ENCODE measurements at places on chromosomes 6 and 20.

GRCh38 chr6:17361013-17361412 lies 32.4 kb upstream of the CAP2 start:
- no peaks in the 10 kb centered on the region for H3K36me3 ChIP-seq
- no peak overlapping the region for H3K27ac ChIP-seq
- no peaks in the 10 kb centered on the region for H3K4me1 ChIP-seq
- no peak for DNase-seq
- H3K4me3 ChIP-seq = no peak overlapping the region

- H3K27ac ChIP-seq = no peak overlapping the region
- no peaks in the 10 kb centered on the region for H3K27me3 ChIP-seq
- no peak overlapping the region for H3K4me3 ChIP-seq
- H3K4me1 ChIP-seq = peaks cover 55% of the 10 kb centered on the region
- DNase-seq = no peak
- H3K36me3 ChIP-seq = no peaks in the 10 kb centered on the region
Measured at GRCh38 chr6:163408352-163408991, 6.0 kb upstream of the QKI start.

DNA sequence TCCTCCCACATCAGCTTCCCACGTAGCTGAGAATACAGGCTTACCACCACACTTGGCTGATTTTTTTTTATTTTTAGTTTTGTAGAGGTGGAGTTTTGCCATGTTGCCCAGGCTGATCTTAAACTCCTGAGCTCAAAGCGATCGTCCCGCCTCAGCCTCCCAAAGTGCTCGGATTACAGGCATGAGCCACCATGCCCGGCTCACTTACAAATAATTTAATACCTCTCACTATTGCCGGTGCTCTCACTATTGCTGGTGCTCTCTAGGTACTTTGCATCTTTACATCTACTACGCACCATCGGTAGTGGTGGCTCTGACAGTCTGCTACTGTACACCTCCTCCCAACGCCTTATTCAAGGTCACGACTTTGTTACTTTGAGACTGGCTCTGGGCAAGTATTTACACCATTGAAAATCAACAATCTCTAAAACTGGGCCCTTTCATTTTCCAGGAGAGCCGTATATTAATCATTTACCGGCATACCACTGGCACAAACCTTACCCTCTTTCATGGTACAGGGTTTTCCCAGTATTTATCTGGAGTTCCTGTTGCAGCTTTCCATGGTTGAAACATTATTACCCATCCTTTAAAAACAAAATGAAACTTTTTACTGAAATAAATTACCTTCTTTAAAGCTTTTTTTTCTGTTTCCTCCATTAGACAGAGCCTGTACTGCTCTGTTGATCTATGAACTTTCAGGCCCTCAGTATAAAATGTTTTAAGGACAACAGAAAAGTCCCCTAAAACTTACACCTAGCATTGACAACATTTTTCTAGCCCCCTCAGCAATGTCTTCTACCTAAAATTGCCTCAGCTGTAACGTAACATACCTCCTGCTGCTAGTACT lies 259.6 kb upstream of the PLCB4 start:
- no peaks in the 10 kb centered on the region for H3K4me1 ChIP-seq
- H3K4me3 ChIP-seq = no peak overlapping the region
- no peak overlapping the region for H3K27ac ChIP-seq
- H3K27me3 ChIP-seq = no peaks in the 10 kb centered on the region
- DNase-seq = no peak

GRCh38 chr6:105592329-105592728 lies 189.4 kb upstream of the PREP start:
- H3K36me3 ChIP-seq = no peaks in the 10 kb centered on the region
- no peak for DNase-seq
- peaks cover 34% of the 10 kb centered on the region for H3K4me1 ChIP-seq
- H3K27me3 ChIP-seq = no peaks in the 10 kb centered on the region
- H3K4me3 ChIP-seq = no peak overlapping the region

GRCh38 chr6:135630789-135631376 lies 133.3 kb upstream of the AHI1 start:
- H3K4me3 ChIP-seq = no peak overlapping the region
- no peaks in the 10 kb centered on the region for H3K4me1 ChIP-seq
- DNase-seq = no peak
- no peak overlapping the region for H3K27ac ChIP-seq
- no peaks in the 10 kb centered on the region for H3K27me3 ChIP-seq
- H3K36me3 ChIP-seq = no peaks in the 10 kb centered on the region

DNA sequence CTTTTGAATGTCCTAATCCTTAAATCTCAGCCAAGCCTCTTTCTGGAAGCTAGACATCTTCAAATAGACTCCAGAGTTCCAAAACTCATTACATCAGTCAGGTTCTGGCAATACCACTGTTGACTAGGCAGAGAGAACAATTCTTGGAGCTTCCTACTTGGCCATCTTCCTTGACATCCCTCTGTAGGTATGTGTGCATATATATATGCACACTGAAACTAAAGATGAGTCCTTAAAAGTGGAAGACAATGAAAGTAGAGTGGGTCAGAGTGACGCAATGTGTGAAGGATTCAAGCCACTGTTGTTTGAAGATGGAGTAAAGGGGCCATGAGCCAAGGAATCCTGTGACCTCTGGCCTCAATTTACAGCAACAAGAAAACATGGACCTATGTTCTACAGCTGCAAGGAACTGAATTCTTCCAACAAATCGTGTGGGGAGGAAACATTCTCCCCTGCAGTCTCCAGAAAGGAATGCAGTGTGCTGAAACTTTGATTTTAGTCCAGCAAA lies 18.7 kb upstream of the DUSP22 start:
- H3K27ac ChIP-seq = no peak overlapping the region
- peaks cover 21% of the 10 kb centered on the region for H3K4me1 ChIP-seq
- H3K4me3 ChIP-seq = no peak overlapping the region
- no peaks in the 10 kb centered on the region for H3K36me3 ChIP-seq

DNA sequence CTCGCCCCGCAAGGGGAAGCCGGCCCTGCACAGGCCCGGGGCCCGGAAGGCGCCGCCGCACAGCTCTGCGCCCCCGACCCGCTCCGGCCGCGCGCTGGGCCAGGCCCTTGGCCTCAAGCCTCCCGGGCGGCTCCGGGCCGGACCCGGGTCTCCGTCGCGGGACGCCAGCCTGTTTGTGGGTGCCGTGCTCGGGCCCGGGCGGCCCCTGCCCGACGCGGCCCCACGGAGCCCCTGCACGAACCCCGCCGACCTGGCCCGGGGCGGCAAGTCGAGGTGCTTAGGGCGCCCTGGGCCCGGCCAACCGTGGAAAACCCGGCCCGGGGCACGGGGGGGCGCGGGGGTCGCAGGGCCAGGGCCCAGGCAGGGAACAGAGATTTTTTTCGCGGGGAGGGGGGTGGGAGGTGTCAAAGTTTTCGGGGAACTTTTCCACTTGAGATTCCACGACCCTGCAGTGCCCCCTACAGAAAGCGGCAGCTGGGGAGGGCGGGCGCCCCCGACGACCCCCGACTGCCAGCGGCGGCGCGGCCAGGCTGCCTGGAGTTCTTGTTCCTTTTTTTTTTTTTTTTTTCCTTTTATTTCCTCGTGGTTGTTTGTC lies 805 bp upstream of the STX16 start:
- peak; percentile 16 for DNase-seq
- peaks cover 18% of the 10 kb centered on the region for H3K27me3 ChIP-seq
- peaks cover 44% of the 10 kb centered on the region for H3K4me1 ChIP-seq

DNA sequence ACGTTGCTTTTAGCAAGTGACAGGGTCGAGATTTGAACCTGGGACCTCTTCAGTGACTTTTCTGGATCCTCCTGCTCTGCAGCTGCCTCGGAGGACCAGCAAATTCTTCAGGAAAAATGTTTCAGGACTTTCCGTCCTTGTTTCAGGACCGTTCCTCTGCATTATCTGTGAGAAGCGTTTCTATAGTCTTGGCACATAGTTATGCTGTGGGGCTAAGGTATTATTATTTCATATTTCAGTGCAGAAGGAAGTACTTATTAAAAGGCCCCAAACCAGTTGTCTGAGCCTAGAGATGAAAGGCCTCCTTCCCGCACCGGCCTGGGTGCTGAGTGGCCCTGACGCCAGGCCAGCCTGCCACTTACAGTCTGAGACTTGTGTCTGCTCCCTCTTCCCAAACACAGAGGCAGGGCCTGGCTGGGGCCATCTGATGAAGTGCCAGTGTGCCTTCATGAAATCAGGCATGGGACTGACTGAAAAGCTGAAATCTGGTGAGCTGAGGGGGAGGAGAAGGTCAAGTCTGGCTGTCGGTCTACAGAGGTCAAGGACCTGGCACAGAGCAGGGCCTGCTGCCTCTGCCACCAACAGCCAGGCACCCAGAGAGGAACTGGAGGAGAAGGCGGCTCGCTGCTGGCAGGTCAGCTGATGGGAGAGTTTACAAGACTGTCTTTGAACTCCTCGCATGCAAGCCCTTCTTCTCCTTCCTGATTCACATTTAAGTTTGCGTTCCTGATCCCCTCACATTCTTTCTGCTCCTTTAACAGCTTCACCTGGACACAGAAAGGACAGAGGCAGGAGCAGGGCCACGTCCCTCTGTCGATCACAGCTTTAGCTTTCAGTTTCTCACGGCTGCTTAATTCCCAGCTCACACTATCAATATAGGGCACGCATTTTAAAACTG lies 8.9 kb upstream of the QKI start:
- no peaks in the 10 kb centered on the region for H3K27me3 ChIP-seq
- H3K4me3 ChIP-seq = peak overlapping the region; percentile 31
- H3K27ac ChIP-seq = peak overlapping the region; percentile 98
- no peaks in the 10 kb centered on the region for H3K36me3 ChIP-seq

DNA sequence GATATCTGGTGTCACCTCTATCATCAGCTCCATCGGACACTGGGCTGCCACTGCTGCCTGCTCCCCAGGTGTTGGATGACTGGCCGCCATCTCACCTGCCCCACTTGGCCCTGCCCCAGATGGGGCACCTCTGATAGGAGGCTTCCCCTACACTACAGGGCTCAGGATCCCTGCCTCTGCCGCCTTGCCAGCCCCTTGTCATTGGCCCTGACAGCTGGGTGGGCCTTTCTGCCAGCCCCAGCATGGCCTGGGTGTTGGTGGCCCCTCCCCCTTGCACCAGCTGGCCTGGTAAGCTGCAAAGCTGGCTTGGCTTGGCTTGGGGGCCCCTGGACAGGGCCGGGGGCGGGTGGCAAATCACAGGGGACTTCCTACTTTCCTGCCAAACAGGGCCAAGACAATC lies 10.6 kb downstream of the PACSIN1 start:
- H3K27ac ChIP-seq = no peak overlapping the region
- no peaks in the 10 kb centered on the region for H3K27me3 ChIP-seq
- H3K4me1 ChIP-seq = no peaks in the 10 kb centered on the region

- DNase-seq = no peak
- peaks cover 57% of the 10 kb centered on the region for H3K4me1 ChIP-seq
- no peak overlapping the region for H3K4me3 ChIP-seq
- peak overlapping the region; percentile 75 for H3K27ac ChIP-seq
- H3K27me3 ChIP-seq = no peaks in the 10 kb centered on the region
Measured at GRCh38 chr6:24997905-24998304, 62.1 kb upstream of the RIPOR2 start.

DNA sequence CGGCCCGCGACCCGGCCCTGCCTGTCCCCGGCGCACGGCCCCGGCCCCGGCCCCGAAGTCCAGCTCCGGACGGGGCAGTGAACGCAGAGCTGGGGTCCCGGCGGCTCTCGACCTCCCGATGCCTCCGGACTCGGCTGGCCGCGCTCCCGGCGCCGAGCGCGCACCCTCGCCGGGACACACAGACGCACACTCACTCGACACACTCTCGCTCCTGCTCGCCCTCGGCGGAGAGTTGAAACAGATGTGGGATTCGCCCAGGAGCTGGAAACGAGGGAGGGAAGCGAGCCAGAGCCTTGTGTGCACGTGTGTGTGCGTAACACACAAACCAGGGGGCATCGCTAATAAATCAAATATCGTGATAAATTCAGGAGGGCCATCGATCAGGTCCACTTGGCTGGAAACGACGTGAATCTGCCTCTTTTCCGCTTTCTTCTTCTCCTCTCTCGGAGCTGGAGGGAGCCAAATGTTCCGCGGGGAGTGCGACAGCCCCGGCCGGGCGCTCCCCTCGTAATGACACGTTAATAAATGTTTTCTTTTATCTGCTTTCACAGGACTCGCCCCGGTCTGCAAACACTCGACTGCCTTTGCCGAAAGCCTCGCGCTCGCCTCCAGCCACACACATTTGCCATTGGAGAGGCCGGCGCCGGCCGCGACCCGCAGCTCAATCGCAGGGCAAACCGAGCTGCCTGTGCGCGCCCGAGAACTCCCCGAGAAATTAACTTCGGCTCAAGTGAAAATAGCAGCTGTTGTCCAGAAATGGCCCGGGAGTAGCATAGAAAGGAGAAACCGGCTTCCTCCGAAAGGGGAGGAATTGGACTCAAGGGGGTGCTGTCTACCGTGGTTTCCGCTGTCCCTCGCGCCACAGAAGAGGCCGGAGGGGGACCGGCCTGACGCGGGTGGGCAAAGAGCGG lies 828 bp upstream of the SULF2 start:
- no peaks in the 10 kb centered on the region for H3K27me3 ChIP-seq
- peak overlapping the region; percentile 49 for H3K4me3 ChIP-seq

DNA sequence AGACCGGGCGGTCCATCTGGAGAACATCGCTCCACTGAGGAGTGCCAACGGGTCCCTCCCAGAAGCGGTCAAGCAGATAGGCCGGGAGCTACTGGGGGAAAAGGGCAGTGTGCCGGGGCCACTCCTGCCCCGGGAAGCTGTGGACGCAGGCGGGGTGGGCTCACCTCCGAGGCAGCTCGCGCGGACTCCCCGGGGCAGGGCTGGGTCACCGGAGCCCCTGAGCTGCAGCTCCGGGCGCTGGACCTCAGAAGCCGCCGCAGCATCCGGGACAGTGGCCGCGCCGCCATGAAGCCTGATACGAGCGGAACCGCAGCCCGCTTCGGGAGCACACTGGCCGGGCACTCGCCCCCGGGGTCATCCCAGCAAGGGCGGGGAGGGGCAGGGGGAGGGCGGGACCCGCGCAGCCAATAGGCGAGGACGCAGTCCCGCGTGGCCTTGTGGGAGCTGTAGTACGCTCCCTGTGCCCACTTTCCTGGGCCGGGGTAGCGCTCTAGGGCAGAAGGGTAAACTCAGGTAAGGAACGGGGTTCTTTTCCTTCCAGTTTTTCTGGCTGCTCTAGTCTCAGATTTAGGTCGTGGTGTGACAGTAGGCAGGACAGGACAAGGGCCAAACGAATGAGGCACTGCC lies at the start of gene MOCS1:
TSS of gene MOCS1 (minus strand) at position 332 of the 627 bp plus-strand sequence. CDS start at position 287, 45 bp downstream.
- peak; percentile 8 for DNase-seq
- H3K27ac ChIP-seq = no peak within 1 kb of the TSS
- no peaks in the 10 kb centered on the region for H3K4me1 ChIP-seq
- no peaks in the 10 kb centered on the region for H3K36me3 ChIP-seq
- H3K4me3 ChIP-seq = peak within 1 kb of the TSS; percentile 9

DNA sequence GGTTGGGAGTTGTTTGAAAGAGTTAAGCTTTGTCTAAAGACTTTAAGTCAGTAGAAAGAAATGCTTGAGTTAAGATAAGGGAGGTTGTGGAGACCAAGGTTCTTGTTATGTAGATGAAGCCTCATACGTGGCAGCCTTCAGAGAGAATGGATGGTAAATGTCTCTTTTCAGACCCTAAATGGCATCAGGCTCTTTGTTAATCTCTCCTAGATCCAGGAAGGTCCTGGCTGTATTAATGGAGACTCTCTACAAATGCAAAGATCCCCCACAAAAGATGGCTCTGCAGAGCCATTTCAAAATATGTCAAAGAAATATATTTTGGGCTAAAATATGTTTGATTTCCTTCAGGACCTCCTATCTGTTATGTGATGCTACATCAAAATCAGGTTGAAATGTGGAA lies 161.6 kb downstream of the ADAT2 start:
- H3K27me3 ChIP-seq = no peaks in the 10 kb centered on the region
- no peak overlapping the region for H3K27ac ChIP-seq
- H3K36me3 ChIP-seq = no peaks in the 10 kb centered on the region
- no peak overlapping the region for H3K4me3 ChIP-seq

- no peak overlapping the region for H3K4me3 ChIP-seq
- DNase-seq = no peak
- H3K36me3 ChIP-seq = peaks cover 40% of the 10 kb centered on the region
Measured at GRCh38 chr6:83190626-83191025, 2.4 kb downstream of the PGM3 start.
